Cerebellar nuclear complex (tissue), 1 donor: ENCODE measurements at places on chromosomes 6 and 20.

GRCh38 chr6:14804785-14805210, 441.1 kb upstream of the JARID2 start:
- DNase-seq: no peak

DNA sequence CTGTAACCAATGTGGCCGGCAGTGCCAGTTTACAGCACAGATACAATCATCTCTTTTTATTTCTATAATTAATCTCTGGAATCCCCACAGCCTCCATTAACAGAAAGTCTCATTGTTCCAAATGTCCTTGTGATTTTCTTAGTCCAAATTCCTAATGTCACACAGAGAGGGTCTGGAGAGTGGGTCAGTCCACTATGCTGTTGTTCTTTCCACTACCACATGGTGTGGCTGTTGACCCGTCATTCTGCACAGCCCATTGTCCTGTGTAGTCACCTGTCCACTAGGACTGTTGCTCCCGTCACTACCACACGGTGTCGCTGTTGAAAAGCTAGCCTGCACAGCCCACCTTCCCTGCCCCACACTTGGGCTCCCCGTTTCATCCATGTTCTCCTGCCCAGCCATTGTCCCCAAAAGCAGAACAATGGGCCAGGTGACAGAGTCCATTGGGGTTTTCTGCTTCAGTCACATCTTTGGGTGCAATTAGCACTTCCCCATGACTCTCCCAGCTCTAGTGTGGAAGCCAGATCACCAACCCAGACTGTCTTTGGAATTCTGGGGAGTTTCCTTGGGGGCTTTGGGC, 8.6 kb upstream of the LBP start:
- no peak for DNase-seq

- no peak for DNase-seq
Measured at GRCh38 chr6:83273596-83273995, 80.4 kb downstream of the RWDD2A start.

DNA sequence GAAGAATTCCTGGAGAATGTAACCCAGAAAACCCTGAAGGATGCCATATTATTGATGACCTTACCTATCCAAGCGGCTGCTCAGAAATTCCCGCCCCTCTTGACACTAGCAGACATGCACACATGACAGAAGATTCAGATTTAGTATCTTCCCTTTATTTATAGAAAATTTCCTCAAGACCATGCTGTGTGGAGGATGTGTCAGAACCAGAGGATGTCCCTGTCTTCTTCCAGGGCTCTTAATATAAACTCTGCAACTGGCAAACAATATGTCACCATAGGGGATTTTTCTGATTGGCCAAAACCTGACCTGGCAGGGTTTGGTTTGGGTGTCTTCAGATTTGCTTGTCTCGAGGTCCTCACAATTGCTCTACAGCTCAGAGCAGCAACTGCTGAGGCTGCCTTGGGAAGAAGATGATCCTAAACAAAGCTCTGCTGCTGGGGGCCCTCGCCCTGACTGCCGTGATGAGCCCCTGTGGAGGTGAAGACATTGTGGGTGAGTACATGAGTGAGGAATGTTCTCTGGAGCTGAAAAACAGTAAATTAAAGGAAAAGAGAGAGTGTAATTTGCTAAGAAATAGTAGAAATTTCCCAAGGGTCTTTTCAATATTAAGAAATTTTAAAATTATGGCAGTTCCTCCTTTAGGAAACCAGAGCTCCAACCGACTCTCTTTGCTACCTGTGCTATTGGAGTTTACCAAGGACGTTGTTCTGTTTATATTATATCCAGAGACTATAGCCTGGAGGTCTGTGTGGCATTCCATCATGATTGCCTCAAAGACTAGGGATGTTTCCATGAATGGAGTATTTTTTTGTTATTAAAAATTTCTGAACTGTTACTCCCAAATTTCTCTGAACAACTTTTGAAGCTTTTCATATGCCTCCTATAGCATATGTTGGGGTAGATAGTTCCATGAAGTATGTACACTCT, at the start of gene HLA-DQA2:
Gene HLA-DQA2, plus strand, starts transcription at position 361 of the 930 bp plus-strand sequence. Its CDS starts 53 bp downstream, at position 414.
- no peak for DNase-seq

DNA sequence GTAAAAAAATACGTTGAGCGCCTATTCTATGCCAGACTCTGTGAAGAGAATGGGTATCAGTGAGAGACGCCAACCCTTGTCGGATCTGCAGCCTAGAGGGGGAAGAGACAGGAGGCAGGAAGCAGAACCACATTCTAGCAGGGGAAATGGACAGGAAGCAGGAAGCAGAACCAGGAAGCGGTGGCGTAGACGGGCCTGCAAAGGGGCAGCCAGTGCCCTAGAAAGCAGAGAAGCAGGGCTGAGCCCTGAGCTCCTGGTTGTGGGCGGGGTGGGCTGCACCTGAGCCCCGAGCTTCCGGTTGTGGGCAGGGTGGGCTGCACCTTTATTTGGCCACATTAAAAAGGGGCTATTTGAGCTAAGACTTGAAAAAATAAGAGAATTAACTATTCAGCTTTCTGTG, 71.9 kb downstream of the FAM120B start:
- DNase-seq: no peak
